ELF-1 (cell line): ENCODE measurements at places on chromosomes 13 and 19.

DNA sequence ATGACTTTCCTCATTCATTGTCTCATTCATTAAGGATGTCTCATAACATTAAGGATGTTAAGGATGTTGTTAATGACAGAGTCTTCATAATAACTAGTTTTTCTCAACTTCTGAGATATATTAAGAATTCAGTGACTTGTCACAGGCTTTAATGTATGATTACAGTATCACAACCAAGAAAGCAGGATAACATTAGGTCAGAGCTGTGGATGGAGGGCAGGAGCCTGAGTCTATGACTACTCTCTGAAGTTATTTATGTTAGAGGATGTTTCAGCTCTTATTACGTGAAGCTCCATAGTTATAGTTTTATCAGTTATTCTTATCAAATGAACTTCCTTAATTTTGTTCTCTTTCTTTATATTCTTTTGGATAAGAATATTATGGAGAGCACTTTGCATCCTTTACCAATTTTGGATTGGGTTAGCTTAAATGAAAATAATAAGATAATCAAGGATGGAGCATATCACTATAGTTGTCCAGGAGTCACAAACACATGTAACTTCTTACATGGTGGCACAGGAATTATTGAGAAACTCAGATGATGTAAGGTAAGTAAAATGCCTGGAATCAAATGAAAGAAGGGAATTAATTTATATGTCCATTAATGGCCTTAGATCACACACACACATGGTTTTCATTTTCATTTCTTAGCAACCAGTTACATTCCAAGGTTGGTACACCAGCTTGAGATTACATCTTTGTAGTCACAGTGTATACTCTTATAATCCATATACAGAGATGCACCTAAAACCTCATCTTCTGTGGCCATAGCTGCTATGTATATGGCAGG is 57.0 kb downstream of the SLC10A2 start:
- DNase-seq: no peak

- DNase-seq: no peak
Observed at GRCh38 chr19:18230941-18231734, 4.9 kb upstream of the PDE4C start.

- DNase-seq: peak; percentile 86
Observed at GRCh38 chr19:37007587-37008220, 70.5 kb upstream of the ZNF420 start.

DNA sequence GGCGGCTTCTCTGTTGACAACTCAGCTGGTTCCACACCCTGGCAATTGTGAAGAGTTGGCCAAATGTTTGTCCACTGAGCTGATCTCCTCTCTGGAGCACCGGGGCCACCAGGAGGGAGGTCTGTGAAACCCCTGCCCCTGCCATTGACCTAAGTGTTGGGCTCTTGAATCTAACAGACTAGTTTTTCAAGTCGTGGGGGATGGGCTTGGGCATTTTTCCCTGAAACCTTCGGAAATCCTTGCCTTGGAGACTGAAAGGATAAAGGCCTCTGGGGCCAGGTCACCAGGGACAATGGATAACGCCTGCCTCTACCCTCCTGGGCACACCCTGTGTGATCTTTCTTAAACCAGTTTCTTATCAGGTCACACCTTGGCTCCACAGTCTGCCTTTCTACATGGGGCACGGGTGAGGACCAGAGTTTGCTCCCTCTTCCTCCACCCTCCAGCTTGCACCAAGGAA is 881 bp downstream of the GEMIN7 start:
- peak; percentile 90 for DNase-seq
